GF-D8 (cell line): ENCODE measurements at places on chromosomes 5 and 9.

DNA sequence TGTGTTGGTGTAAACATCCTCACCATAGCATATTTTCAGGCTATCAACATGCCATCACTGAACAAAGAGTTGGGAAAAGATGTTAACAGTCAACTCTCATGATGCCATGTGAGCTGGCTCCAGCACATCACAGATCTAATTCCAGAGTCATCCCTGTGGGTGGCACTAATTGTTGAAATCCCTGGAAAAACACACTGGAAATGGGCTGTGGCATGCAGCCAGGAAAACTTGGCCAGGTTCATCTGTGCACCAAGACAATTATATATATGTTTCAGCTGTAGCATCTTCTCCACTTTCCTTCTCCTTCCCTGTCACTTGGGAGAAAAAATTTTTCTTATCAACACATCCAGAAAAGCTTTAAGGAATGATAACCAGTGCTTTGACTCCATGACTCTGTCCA lies 313.7 kb downstream of the TRIM32 start:
- DNase-seq, result no peak

- DNase-seq, result no peak
Observed at GRCh38 chr5:131821221-131821620, 24.4 kb upstream of the FNIP1 start.

GRCh38 chr5:62578540-62578939 lies at the start of gene LRRC70:
TSS of gene LRRC70 (plus strand) at chr5:62578819. CDS start at chr5:62579439, 620 bp downstream.
- DNase-seq, result peak; percentile 98

- DNase-seq, result no peak
Observed at GRCh38 chr9:72734631-72735030, 213.2 kb downstream of the TMC1 start.

GRCh38 chr5:150184990-150185912 lies 4.6 kb upstream of the SLC6A7 start:
- DNase-seq, result no peak

DNA sequence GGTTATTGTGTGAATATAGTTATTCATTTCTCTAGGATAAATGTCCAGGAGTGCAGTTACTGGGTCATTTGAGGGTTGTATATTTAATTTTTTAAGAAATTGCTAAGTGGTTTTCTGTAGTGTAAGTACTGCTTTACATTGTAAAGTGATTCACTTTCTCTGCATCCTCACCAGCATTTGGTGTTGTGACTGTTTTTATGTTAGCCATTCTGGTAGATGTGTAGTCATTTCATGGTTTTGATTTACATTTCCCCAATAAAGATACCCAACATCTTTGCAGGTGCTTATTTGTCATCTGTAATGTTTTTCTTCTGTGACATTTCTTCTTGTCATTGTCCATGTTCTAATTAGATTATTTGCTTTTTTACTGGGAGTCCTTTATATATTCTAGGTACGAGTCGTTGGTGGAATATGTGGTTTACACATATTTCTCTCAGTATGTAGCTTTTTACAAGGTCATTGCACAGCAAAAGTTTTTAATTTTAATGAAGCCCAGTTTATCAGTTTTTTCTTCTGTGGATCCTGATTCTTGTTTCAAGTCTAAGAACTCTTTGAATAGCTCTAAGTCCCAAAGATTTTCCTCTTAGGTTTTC lies 34.0 kb downstream of the SCGB3A1 start:
- DNase-seq, result no peak

DNA sequence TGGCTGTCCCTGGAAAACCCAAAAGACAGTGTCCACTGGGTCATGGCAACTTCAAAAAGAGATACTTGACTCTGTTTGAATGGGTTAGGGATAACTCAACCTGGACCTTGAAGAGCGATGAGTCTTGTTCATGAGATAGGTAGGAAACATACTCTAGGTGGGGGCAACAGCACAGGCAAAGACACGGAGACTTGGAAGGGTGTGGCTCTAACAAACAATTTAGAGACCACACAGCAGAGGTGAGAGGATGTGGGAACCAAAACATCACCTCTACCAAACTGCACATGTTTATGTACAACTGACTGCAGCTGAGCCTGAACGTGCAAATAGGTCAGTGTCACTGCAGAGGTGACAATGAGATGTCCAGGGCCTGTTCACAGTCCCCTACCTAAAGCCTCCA lies 247.7 kb upstream of the ADRA1B start:
- DNase-seq, result no peak

DNA sequence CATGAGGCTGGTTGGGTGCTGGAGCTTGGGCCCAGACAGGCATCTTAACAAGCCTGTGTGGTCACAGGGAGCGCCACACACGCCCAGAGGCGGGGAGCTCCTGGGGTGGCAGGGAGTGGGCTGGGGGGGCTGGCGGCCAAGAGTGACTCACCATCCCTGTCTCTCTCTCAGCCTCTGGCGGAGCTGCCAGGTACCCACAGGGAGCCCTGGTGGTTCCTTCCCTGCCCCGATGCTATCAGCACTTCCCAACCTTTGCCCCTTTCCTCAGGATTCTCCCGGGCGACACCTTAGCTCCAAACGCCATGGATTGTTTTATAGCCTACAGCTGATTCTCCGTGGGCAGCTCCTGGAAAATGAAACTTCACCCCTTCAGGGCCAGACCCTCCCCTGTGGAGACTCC lies 5.5 kb downstream of the SLC9A3 start:
- no peak for DNase-seq

DNA sequence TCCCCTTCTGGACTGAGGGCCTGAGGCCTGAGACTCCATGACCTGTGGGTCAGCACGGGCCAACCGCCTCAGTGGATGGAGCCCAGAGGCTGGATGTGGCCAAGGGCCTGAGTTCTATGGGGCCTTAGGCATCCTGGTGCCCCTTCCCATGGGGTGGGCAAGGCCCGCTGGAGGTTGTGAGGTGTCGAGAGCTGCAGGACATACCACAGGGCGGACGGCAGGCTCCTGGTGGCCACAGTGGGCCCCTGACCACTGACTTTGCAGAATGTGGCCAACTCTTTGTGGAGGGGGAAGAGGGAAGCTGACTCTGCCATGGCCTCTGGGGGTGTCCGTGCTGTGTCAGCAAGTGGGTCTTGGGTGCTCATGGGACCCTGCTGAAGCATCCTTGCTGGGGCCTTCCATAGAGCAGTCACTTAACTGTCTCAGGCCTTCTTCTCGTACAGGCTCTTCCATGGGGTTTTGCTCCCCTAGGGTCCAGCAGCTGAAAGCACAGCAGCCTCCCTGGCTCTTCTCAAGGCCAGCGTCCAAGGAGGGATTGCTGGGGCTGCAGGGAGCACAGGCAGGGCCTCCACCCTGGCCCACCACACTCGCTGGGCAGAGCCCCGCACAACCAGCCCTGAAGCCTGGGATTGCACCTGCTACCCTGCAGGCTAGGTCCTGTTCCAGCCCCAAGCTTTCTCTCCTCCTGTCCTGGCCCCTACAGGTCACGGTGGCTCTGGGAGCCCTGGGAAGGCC lies 21.6 kb upstream of the SLC9A3 start:
- no peak for DNase-seq
